ENCODE measurements at places on chromosomes 3 and 15. TPM values are rescaled to one million over a fixed set of nuclear protein-coding genes. Genes with fewer than 3 reads are reported as not detected.

DNA sequence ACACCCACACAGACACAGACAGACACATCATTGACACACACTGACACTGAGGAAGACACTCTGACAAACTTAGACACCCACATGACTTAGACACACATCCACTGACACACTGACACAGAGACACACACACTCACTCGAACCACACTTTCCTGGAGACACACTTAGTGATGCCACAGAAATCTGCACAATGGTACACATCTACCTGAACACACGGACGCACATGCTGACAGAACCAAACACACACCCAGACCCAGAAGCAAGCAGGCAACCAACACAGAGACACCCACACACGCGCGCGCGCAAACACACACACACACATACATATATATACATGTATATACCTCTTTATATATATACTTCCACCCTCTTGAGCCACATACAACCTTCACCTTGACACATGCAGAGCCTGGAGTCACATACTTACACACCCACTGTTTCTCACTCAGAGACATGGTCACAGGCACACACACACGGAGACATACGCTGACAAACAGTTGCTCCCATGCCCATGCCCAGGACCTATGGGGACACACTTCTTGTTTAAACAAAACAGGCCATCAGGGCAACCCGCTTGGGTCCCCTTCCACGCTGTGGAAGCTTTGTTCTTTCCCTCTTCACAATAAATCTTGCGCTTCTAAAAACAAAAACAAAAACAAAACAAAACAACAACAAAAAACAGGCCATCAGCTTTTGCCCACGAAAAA is 913 bp upstream of the SCN5A start:
- no peak for DNase-seq

DNA sequence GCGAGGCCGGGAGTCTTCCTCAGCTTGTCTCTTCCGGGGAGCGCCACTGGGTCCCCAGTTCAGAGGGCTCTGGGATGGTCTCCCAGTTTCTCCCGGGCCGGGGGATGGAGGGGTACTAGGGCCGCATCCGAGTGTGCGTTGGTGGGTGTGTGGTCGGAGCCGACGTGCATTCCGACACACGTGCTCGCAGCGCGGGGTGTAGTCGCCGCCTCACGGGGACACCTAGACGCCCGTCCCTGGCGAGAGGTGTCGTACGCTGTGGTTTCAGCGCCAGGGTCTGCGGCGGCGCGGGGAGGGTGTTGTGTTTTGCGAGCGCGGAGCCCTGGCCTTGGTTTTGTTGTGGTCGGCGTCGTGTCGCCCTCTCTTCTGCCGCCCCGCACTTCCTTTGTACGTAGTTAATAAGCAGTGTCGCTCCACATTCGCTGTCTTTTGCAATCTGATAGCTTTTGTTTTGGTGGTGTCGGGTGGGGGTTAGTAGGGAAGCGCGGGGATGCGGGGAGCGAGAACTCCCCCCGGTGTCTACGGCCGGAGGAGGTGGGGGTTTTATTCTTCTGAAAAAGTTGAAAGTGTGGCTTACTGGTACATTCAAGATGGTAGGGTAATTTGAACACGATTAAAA is 2.2 kb downstream of the IGF1R start:
- DNase-seq, result peak; percentile 73

DNA sequence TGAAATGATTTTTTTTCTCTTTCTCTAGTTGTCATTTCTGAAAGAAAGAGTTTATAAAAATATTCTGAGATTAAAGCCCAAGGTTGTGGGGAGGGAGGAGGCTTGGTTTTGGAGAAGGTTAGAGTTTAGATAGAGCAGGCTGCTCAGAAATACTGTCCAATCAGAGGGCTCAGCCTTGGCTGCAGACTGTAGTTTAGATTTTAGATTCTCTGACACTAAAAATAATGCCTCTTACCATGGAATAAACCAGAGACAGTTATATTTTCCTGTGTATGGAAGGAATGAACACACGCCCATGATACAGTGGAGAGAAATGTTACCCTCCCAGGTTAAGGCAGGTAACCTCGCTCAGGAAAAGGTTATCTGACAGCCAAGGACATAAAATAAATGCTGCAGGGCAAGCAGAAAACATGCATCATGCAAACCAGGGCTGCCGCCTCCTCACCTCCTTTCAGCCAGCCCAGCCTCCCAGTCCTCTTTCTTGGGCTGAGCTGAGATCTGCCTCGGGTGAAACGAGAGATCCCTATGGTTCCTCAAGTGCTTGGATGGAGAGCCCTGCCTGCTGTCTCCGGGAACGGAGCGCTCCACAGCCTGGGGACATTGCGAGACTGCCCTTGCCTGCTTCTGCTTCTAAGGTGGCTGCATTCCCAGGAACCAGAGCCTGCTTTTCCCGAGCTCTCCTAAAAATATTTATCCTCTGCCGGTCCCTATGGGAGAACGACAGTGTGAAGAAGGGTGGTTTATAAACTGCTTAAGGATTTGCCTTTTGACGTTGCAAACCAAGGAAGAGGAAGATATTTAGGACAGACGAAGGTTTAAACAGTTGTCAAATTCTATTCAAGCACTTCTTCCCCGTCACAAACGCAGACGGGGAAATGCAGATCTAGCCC is 848 bp downstream of the NCEH1 start:
- DNase-seq, result peak; percentile 54

GRCh38 chr15:29140475-29141307 is 128.9 kb downstream of the NSMCE3 start:
- DNase-seq, result no peak

- DNase-seq, result no peak
Observed at GRCh38 chr3:193317682-193318300, 60.8 kb downstream of the ATP13A5 start.

DNA sequence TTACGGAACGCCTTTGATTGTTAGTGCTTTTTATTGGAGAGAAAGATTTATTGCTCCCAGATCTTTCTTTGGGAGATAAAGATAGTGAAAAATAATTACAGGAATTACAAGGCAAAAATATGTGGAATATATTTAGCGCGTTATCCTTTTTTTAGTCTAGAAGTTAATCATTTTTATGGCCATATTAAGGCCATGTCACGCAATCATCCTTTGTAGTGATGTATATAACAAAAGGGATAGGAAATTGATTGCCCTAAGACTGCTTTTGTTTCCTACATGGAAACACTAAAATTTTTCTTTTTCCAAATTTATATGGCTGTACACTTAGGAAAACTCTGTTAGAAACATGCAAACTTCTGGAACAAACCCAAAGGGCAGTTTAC is 1.5 kb downstream of the TRPC1 start:
- no peak for DNase-seq

GRCh38 chr3:195540511-195540910 is 2.6 kb downstream of the PPP1R2 start:
- DNase-seq, result no peak

GRCh38 chr15:52094811-52095584 is 17.6 kb downstream of the BCL2L10 start:
- DNase-seq, result no peak

DNA sequence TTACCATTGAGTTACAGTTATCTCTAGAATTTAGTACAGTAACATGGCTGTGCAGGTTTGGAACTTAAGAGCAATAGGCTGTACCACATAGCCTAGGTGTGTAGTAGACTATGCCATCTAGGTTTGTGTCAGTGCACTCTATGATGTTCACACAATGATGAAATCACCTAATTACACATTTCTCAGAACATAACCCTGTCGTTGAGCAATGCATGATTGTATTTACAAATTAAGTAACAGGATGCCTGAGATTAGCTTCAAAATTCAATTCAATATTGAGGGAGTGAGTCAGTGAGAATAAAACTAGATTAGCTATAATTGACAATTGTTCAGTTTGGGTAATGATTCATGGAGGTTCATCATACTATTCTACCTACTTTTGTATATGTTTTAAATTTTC is 633.8 kb downstream of the IGSF11 start:
- no peak for DNase-seq

GRCh38 chr3:141231952-141232823 is 563 bp downstream of the PXYLP1 start:
- peak; percentile 27 for DNase-seq

GRCh38 chr3:18648159-18648558 is 223.0 kb upstream of the SATB1 start:
- no peak for DNase-seq

GRCh38 chr3:29890801-29891200 is 609.9 kb downstream of the RBMS3 start:
- DNase-seq, result no peak

DNA sequence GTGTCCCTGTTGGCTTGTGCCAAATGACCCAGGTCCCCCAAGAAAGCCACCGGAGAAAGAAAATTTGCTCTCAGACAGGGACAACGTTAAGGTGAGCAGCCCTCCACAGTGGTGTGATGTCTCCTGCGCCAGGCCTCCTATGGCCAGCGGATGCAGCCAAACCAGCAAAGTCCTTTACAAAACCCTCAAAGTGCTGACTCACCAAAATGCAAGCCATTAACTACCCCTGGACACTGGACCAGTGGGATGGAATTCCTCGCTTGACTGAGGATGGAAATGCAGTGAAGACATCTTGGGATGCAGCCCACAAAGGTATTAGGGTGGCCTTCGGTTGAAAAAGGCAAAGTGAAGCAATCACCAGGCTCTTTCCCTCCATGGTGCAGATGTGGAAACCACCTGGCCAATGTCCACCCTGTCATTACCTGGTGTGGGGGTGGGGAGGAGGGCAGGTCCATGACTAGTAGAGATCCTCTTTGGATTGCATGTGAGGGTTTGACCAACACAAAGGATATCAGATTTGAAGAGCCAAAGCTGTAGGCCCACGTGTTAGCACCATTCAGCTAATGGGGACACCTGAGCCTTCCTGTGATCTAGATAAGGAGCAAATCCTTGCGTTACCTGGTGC is 127.4 kb upstream of the SLC6A11 start:
- DNase-seq, result no peak

DNA sequence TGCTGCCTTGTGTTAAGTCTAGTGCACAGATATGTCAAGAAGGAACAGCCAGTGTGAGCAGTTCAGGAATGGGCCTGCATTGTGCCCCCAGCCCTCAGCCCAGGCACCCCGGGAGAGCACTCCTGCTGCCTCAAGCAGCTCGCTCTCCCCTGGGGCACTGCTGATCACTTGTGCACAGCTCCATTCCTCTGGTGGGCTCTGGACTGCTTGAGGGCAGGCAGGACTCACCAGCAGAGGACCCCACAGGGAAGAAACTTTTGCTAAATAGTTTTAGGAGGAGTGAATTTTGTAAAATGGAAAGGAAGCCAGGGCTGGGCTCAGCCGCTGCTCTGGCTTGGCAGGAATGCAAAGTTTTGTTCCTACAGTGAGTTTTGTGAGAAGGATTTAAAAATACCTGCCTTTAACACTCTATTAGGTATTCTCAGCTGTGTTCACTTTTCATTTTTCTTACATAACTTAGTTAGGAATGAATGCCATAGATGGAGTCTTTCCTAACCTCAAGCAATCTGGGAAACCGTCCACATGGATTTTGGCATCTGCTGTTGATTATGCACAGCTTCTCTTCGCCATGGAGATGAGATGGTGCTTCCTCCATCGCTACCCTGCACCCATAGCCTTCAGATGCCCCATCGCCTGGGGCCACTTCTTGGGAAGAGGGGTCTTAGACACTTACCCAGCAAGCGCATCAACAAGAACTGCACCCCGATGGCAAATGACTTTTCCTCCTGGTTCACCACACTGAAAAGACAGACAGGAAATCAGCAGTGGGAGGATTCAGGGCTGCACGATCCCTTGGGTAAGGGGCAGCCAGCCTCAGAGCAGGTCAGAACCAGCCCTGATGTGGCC is 42.3 kb upstream of the RAB6B start:
- peak; percentile 3 for DNase-seq

DNA sequence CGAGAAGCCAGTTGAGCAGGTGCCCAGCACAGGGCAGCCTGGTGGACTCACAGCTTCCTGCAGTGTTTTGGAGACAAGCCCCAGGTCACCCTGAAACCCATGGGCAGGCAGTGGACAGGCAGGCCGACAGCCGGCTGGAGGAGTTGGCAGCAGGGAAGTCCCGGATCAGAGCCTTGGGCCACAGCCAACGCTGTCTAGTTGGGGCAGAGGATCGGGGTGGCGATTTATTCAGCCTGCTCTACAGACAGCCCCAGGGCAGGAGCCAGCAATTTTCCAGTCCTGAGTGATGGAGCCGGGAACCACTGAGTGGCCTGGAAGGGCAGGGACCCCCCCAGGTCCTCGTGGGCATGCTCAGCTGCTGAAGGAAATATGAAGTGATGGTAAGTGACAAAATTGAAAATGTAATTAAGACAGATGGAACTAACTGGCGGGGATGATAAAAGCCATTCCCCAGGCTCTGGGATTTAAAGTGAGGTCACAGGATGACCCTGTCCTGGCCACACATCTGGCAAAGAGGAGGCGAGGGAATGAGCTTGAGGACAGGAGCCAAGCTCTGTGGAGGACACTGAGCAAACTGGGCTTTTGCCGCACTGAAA is 34.4 kb upstream of the TBC1D21 start:
- DNase-seq, result peak; percentile 86

The TTLL13 gene
- total RNA-seq, result 0.28 TPM

The ETV5 gene
- total RNA-seq, result 37.5 TPM

The C3orf49 gene
- not detected for total RNA-seq

Measured in adrenal gland (tissue), 19 donors.